ENCODE measurements at places on chromosomes 1 and 21.
A peak's percentile ranks its signal among the peaks of the same experiment; 100 is the strongest.

DNA sequence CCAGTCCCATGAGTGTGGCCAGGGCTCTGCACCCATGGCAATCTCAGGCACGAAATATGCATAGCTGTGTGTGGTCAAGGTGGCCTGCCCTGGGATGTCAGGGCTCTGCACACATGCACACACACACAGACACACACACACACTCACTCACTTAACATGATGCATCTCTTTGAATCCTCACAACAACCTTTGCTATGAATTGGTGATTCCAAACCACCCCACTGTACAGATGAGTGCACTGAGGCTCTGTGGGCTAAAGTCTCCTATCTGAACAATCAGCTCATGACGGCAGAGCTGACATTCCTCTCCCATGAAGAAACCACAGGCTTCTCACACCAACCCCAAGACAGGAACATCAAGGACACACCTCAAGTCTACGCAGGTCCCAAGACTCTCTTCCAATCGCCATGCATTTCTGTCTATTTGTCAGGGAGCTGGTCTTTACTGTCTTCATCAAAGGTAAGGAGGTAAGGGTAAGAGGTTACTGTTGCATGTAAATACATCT is 131.6 kb downstream of the ETS2 start:
- no peak for DNase-seq

GRCh38 chr1:32179443-32180185 is at the start of gene TXLNA:
Gene TXLNA, plus strand, starts transcription at chr1:32179675. Its CDS starts 671 bp downstream, at chr1:32180346.
- DNase-seq = peak; percentile 96

DNA sequence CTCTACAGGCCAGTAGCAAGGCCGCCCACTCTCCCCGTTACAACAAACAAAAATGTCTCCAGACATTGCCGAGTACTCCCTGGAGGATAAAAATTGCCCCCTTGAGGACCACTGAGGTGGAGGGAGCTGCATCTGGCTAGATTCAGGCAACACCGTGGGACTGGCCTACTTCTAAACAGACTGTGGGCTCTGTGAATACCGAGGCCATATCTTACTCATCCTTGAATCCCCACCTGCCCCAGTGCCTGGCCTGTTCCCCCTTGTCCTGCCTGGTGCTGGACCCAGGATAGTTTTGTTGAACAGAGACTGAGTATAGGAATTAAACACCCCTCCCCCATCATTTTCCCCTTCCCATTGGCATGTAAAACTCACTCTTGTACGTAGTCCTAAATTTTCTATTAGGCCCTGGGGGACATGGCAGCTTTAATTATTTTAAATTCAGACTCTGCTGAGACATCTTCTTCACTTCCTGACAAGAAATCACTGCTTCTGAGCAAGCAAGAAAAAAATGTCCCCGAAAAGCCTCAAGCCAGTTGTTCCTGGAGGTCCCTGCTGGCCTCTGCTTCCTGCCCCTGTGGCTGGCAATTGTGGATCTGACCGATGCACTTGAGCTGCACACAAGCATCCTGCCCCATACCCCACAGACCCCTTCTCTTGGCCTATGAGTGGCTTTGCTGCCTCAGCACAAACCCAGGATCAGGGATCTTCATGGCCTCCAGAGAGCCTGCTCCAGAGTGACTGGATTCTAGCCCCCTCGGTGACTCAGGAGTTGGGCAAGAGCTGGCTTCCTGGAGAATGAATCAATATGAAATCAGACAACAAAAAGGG is 111.0 kb downstream of the ACTL8 start:
- DNase-seq = no peak

DNA sequence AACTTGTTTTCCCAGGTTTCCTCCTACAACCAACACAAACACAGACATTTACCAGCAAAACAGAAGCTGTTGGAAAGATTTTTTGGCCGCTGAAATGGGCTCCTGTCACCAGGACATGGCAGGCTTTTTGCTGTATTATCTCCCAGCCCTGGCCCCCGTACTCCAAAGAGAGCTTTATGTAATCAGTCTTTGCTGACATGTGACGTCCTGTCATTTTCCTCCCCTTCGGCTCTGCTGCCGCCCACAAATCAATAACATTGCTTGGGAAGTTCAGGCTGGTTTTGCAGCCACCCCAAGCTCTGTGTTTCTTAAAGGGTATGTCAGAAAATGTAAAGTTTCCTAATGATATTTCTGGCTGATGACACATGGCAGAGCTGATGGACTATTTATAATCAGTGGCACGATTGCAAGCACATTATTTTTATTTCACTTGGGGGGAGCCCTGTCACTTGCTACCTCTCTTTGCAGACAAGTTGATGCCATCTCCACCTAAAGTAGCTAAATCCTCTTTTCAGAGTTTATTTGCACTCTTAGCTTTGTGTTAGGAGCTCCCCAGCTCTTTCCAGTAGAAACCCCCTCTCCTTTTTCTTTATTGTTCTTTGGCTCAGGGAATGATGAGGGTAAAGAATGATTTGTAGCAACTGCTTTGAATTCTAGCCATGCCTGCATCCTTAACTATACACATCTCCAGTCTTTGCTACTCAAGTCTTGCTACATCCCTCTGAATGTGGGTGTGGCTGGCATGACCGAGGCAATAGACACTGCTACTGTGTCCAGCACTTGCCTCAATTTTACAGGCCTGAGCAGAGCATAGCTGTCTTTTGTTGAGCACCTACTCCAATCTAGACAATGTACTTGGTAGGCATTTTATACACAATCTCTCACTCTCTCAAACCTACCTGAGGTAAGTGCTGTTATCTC is 67.3 kb downstream of the ELAVL4 start:
- no peak for DNase-seq

DNA sequence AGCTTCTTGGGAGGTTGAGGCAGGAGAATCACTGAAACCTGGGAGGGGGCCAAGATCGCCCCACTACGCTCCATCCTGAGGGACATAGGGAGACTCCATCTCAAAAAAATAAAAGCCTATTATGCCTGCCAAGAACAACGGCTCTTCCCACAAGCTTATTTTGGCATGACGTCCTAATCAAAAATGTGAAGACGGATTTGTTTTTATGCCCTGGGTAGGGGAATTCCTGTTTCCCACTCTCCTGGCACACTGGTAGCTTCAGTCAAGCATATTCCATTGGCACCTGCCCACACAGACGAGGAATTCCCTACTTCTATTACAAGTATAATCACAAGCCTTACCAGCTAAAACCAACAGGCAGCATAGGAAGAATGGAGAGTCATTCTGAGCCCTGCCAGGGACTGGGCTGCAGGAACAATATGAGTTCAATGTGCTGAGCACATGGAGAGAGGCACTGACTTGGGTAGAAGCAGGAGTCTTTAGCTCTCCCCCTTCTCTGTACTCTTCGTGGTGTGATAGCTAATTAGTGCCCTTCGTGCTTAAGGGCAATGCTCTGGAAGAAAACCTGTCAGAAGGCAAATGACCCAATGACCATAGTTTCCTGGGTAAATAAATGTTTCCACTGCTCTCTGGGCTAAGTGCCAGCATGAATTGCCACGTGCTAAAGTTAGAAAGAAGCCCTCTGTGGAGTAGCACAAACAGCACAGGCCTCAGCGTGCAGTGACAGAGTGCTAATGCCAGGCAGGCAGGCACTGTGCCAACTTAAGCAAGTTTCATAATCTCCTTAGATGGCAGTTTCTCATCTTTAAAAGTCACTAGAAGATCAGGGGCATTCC is 16.8 kb downstream of the TNFSF4 start:
- peak; percentile 84 for DNase-seq

DNA sequence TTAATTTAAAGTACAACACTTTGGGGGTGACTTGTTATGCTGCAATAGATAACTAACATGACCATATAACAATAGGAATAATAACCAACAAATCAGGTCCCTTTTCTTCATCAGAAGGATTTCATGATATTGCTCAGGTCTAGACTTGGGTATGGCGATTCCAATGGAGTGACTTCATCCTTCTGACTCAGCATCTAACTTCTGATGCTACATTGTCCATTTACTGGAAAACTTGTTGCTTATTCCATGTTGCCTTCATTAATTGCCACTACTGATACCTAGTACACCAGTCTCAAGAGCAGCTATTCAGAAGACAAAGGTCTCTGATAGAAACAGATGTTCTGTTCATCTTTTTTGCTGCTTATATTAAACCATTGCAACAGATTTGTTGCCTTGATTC is 324.3 kb downstream of the TGFB2 start:
- DNase-seq = no peak

DNA sequence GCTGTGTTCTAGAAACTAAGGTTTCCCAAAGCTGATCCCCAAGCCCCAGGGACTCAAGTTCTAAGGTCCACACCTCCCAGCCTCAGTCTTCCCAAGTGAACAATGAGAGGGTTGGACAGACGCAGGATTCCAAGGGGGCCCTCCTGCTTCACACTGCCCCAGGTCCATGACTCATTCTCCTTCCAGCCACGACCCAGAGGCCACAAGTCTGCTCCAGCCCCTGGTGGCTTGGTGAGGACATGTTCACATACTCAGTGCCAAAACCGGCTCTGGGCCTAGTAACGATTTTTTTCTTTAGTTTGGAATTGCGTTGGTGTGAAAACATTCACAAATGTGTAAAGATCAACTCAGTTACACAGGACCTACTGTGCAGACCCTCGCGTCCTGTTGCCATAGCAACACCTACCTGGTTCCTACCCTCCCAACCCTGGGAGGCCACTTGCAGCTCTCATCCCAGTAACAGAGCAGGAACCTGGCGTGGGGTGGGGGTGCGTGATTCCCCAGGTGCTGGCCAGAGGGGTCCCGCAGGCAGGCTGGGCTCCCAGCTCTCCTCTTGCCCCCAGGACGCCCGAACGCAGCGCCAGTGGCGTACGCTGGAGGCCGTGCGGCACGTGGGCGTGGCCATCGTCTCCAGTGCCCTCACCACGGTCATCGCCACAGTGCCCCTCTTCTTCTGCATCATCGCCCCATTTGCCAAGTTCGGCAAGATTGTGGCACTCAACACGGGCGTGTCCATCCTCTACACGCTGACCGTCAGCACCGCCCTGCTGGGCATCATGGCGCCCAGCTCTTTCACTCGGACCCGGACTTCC is 57.0 kb downstream of the DISP3 start:
- DNase-seq = no peak

GRCh38 chr1:151705753-151706463 is 10.7 kb downstream of the CELF3 start:
- DNase-seq = no peak

DNA sequence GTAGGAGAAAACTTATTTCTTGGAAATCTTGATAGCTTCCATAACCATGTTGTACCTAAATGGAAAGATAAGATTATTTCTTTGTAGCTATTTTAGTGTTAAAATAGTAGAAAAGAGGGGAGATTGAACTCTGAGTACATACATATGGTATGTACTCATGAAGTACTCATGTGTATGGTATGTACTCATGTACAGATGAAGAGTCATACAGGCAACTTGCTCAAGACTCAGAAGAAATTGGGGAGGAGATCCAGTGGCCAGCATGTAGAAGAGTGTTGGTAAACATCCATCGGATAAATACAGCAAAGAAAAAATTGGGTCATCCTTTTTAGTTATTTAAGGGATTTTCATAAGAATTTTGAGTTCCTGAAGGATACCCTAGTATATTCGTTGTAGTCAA is 29.0 kb downstream of the MDM4 start:
- no peak for DNase-seq
